Stimulated activated CD4-positive, alpha-beta T cell treated with anti-CD3 and anti-CD28 coated beads, TNF-alpha, amount 100 ng/mL, for 4 hours (primary cell): ENCODE measurements at places on chromosomes 5 and 9.
A peak's percentile ranks its signal among the peaks of the same experiment; 100 is the strongest.

DNA sequence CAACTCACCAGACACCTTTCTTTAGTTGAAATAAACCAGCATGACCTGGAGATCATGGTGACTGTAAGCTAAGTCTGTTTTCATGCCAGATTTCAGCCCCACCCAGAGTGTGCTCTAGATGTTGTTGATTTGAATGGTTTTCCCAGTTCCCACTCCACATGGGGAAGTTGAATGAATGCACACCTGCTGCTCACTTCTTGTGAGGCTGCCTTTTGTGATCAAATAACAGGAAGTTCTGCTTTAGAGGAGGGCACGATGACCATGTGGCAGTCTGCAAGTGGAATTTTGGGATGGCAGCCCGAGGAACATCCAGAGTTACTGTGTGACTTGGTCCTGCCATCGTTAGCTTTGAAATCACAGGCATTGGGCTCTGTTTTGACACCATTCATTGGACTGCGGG lies 18.7 kb downstream of the SLC46A2 start:
- no peak for DNase-seq

GRCh38 chr9:4197548-4197947 lies 102.3 kb downstream of the GLIS3 start:
- no peak for DNase-seq

DNA sequence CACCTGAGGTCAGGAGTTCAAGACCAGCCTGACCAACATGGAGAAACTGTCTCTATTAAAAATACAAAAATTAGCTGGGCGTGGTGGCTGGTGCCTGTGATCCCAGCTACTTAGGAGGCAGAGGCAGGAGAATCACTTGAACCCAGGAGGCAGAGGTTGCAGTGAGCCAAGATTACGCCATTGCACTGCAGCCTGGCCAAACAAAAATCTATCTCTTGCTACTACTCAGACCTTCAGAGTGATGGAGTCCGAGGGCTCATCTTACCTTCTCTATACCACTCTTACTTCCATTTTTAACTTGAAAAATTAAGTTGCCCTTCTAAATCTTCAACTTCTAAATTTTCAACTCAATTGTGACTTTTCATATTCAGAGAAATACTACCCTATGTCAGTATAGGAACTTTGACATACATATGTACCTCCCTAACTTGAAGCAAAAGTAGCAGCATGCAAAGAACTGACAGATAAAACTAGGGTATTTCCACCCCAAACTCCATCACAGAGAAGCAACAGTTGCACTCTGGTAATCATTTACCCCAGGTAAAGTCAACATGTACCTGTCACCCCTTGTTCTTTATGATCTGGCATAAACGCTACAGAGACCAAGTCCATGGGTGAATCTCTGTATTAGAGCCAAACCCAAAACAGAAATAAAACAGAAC lies 11.4 kb downstream of the ZFAND5 start:
- DNase-seq = no peak

- no peak for DNase-seq
Measured at GRCh38 chr9:69332067-69332685, 7.2 kb downstream of the ENTREP1 start.

DNA sequence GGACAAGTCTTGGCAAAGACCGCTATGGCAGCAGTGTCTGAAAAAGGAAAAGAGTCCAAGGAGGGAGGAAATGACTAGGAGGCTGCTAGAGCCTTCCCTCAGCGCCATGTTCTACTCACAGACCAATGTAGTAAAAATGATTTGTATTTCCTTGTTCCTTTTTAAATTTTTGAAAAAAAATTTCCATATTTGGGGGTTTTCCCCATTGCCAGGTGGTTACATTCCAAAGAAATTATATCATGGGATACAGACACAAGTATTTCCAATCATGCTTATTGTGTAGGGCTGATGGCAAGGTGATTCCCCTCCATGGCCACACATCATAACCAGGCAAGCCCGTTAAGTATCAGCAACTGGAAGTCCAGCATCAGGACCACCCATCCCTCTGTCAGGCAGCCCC lies 138.2 kb downstream of the PIP5K1B start:
- DNase-seq = no peak

- no peak for DNase-seq
Measured at GRCh38 chr5:78546276-78546996, 102.1 kb downstream of the LHFPL2 start.

DNA sequence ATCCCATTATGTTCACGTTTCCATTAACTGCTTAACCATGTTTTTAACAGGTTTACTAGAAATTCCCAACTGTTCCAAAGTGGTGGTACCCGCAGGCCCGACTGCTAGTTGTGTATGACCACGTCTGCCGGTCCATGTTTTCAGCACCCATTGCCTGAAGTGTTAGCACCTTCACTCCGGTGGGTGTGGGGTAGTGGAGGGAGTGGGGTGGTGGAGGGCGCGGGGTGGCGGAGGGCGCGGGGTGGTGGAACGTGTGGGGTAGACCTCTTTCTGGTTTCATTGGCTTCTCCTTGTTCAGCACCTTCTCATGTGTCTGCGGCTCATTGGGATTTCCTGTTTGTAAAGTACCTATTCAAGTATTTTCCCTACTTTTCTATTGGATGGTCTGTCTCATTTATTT lies 37.7 kb downstream of the TPPP start:
- no peak for DNase-seq

DNA sequence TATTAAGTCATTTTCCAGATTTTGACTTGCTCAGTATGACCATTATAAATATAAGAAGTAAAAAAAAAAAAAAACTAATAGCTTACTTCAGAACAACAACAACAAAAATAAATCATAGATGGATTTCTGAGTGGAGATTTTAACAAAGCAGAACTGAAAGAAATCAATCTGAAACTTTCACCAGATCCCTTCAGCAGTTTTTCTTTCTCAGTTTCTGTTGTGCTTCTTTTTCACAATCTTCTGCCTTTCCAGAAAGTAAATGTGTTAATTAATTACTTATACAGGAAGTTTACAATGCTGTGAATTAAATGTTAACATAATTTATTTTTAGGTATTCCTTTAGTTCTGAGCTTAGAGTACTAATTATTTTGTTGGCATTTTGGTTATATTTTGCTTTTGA lies 73.5 kb downstream of the CHSY3 start:
- DNase-seq = no peak

GRCh38 chr5:81314581-81314980 lies 13.2 kb downstream of the ZCCHC9 start:
- no peak for DNase-seq

- DNase-seq = no peak
Measured at GRCh38 chr5:150499437-150499956, 8.4 kb upstream of the NDST1 start.

- peak; percentile 71 for DNase-seq
Measured at GRCh38 chr5:111530298-111530740, 18.0 kb upstream of the STARD4 start.

DNA sequence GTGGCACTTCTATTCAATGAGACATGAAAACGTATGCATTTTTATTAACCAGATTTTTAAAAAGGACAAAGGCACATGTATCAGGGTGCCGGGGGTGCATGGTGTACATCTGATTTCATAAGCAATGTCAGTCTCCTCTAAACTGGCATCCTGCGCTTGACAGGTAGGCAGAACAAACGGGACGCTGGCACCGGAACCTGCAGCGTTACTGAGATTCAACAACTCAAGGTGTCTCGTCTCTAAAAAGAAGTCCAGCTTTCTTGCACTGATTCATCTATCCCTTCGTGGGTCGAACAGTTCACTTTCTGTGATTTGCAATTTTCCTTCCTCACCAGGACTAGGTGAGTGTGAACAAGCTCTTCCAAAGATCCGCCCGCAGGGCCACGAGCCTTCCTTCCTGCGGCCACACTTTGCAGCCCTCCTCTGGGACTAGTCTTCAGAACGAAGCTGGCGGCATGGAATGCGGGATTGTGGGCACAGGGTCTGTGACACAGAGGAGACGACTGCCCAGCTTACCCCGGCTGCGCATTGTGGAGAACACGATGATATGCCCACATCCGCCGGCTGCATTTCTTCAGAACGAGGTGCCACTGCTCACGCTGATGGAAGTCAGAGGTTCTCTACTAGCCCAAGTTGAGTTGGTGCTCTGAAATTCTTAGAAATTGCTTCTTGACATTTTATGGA lies 7.2 kb downstream of the SLC6A3 start:
- DNase-seq = no peak
